MM.1S (cell line): ENCODE measurements at places on chromosomes 7 and 10.
A peak's percentile ranks its signal among the peaks of the same experiment; 100 is the strongest.

- no peak overlapping the region for H3K27ac ChIP-seq
- H3K27me3 ChIP-seq = no peaks in the 10 kb centered on the region; the same call in 1 of the 2 replicates
Measured at GRCh38 chr10:131534836-131535235, 223.3 kb upstream of the TCERG1L start.

DNA sequence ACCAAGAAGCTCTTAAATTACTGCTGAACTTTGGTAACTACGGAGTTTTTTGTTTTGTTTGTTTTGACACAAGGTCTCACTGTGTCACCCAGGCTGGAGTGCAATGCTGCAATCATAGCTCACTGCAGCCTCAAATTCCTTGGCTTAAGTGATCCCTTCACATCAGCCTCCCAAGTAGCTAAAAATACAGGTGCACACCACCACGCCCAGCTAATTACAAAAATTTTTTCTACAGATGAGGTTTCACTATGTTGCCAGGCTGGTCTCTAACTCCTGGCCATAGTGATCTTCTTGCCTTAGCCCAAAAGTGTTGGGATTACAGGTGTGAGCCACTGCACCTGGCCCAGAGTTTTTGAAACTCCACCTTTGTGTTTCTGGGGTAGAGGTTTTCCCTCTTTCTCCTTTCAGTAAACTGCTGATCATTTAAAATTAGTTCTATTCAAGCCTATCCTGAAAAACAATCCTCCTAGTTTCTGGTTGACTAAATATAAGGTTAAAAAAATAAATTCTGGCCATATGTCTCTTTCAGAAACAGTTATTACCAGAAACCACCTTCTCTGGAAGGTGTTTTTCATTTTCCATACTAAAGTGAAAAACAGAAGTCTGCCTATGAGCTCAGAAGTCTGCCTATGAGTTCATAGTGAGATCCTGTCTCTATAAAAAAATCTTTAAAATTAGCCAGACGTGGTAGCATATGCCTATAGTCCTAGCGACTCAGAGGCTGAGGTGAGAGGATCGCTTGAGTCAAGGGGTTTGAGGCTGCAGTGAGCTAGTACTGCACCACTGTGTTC is 63.9 kb downstream of the VOPP1 start:
- H3K36me3 ChIP-seq = peaks cover 6% of the 10 kb centered on the region
- no peaks in the 10 kb centered on the region for H3K27me3 ChIP-seq
- peak; percentile 88 for DNase-seq
- peak overlapping the region; percentile 98 for H3K27ac ChIP-seq
- H3K4me3 ChIP-seq = no peak overlapping the region
- H3K4me1 ChIP-seq = peaks cover 92% of the 10 kb centered on the region

DNA sequence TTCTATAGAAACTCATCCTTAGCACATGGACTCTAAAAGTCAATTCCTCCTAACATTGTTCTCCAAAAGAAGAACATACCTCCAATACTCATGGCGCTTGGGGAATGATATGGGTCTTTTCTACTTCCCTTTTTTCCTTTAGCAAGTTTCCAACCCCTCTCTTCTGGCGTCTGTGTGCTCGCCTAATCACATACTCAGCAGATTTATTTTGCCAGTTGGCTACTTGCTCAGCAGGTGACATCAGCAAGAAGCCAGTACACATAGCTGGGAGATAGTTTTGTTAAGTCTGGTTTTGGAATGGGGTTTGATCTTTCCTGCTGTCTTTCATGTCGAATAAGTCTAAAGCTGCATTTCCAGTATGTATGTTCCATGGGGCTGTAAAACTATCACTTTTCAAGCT is 193.8 kb downstream of the POM121L12 start:
- DNase-seq = peak; percentile 25
- H3K27ac ChIP-seq = no peak overlapping the region; the same call in 1 of the 2 replicates
- no peak overlapping the region for H3K4me3 ChIP-seq
- no peaks in the 10 kb centered on the region for H3K36me3 ChIP-seq
- no peaks in the 10 kb centered on the region for H3K27me3 ChIP-seq

GRCh38 chr10:79088176-79088575 is 19.4 kb downstream of the ZMIZ1 start:
- peaks cover 13% of the 10 kb centered on the region for H3K4me1 ChIP-seq
- H3K27me3 ChIP-seq = no peaks in the 10 kb centered on the region
- no peak overlapping the region for H3K4me3 ChIP-seq
- no peak for DNase-seq
- no peaks in the 10 kb centered on the region for H3K36me3 ChIP-seq

DNA sequence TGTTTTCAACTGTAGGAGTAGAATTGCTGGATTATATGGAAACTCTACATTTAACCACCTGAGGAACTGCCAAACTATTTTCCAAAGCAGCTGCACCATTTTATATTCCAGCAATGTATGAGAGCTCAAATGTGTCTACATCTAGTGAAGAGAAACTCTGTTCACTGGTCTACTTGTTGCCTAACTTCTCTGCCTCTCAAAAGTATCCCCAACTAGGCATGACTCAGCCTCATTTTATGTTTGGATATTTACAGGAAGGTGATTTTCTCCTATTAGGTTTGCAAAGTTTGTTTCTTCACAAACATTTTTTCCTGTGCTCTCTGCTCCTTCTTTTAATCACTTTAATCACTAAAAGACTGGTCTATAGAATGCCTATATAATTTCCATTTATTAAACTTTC is 37.1 kb upstream of the SRI start:
- no peaks in the 10 kb centered on the region for H3K36me3 ChIP-seq
- H3K4me1 ChIP-seq = no peaks in the 10 kb centered on the region
- DNase-seq = no peak
- H3K27ac ChIP-seq = no peak overlapping the region
- no peak overlapping the region for H3K4me3 ChIP-seq
- H3K27me3 ChIP-seq = no peaks in the 10 kb centered on the region

GRCh38 chr10:19329475-19329874 is 280.9 kb downstream of the MALRD1 start:
- H3K4me3 ChIP-seq = no peak overlapping the region
- DNase-seq = no peak
- no peaks in the 10 kb centered on the region for H3K27me3 ChIP-seq
- H3K27ac ChIP-seq = no peak overlapping the region
- H3K4me1 ChIP-seq = peaks cover 4% of the 10 kb centered on the region; the same call in 1 of the 2 replicates
- no peaks in the 10 kb centered on the region for H3K36me3 ChIP-seq

DNA sequence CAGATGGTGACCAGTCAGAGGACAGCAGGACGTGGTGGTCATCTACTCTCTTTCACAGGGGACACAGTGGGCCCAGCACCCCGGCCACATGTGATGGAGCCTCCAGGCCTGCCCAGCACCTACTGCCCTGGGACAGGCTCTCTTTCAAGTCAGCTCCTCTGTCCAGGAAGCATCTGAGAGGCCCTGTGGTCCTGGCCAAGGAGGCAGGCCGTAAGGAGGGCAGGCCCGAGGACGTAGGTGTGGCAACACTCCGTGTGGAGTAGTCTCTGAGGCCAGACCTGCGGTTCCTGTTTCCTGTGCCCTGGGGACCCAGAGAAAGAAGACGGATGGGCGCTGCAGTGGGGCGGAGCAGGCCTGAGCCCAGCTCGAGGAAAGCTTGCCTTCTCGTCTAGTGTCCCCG is 179.2 kb downstream of the EBF3 start:
- DNase-seq = no peak
- H3K4me1 ChIP-seq = no peaks in the 10 kb centered on the region
- no peak overlapping the region for H3K4me3 ChIP-seq
- no peaks in the 10 kb centered on the region for H3K36me3 ChIP-seq

GRCh38 chr7:42522227-42522991 is 285.4 kb upstream of the GLI3 start:
- H3K27ac ChIP-seq = no peak overlapping the region
- H3K4me1 ChIP-seq = peaks cover 6% of the 10 kb centered on the region; the same call in 1 of the 2 replicates
- H3K4me3 ChIP-seq = no peak overlapping the region
- no peaks in the 10 kb centered on the region for H3K27me3 ChIP-seq
- peak; percentile 46 for DNase-seq

- H3K27ac ChIP-seq = no peak overlapping the region
Measured at GRCh38 chr10:132817701-132818211, 31.8 kb upstream of the NKX6-2 start.

DNA sequence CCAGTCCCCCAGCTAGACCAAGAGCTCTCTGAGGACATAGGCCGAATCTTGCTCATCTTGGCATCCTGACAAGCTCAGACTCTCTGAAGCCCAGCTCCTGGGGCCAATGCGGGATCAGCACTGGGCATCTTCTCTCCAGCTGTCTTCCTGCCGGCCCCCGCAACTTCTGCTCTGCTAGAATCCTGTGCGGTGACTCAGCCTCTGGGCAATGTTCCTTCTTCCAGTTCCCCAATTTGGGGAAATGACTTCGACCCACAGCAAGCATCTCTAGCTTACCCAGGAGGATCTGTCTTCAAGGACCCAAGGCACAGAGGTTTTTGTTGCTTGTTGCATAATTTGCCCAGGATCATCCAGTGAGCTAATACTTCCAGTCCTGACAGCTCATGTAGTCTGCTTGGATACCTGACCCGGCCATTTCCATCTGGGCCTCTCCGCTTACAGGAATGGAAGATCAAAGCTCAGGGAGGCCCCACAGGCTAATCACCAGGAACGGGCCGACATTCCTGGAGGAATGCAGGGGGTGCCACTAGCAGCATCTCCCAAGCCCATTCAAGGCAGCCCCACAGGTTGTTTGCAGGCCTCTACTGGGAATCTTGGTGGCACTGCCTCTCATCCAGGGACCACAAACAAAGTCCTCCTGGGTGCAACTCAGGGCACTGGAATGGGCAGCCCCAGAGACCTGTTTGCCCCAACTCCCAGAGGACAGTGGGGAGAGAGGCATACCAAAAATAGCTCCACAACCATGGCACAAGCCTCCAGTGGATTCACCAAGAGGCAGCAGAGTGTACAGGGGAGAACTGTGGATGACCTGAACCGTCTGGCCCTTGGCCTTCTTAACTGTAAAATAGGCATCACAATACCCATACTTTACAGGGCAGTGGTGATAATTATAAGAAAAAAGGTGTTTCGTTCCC is 151.9 kb downstream of the NEURL1 start:
- no peak overlapping the region for H3K4me3 ChIP-seq
- no peaks in the 10 kb centered on the region for H3K4me1 ChIP-seq
- no peaks in the 10 kb centered on the region for H3K36me3 ChIP-seq
- H3K27ac ChIP-seq = no peak overlapping the region
- no peak for DNase-seq
- H3K27me3 ChIP-seq = no peaks in the 10 kb centered on the region
